ENCODE measurements at places on chromosomes 13 and 19.

GRCh38 chr19:1397838-1398237, 3.5 kb downstream of the GAMT start:
- H3K4me3 ChIP-seq, result no peak overlapping the region
- no peaks in the 10 kb centered on the region for H3K27me3 ChIP-seq
- peaks cover 3% of the 10 kb centered on the region for H3K36me3 ChIP-seq
- no peak overlapping the region for H3K27ac ChIP-seq

- no peak overlapping the region for H3K4me3 ChIP-seq
- H3K27me3 ChIP-seq, result no peaks in the 10 kb centered on the region
- H3K36me3 ChIP-seq, result peaks cover 5% of the 10 kb centered on the region
- H3K4me1 ChIP-seq, result peaks cover 4% of the 10 kb centered on the region
- DNase-seq, result no peak
These were observed 14.6 kb downstream of the GNA11 start for GRCh38 chr19:3108775-3109174.

- H3K36me3 ChIP-seq, result no peaks in the 10 kb centered on the region
- H3K4me1 ChIP-seq, result peaks cover 8% of the 10 kb centered on the region
- H3K27me3 ChIP-seq, result no peaks in the 10 kb centered on the region
- H3K4me3 ChIP-seq, result no peak overlapping the region
- DNase-seq, result no peak
These were observed 78.4 kb downstream of the IRS2 start for GRCh38 chr13:109707742-109708617.

DNA sequence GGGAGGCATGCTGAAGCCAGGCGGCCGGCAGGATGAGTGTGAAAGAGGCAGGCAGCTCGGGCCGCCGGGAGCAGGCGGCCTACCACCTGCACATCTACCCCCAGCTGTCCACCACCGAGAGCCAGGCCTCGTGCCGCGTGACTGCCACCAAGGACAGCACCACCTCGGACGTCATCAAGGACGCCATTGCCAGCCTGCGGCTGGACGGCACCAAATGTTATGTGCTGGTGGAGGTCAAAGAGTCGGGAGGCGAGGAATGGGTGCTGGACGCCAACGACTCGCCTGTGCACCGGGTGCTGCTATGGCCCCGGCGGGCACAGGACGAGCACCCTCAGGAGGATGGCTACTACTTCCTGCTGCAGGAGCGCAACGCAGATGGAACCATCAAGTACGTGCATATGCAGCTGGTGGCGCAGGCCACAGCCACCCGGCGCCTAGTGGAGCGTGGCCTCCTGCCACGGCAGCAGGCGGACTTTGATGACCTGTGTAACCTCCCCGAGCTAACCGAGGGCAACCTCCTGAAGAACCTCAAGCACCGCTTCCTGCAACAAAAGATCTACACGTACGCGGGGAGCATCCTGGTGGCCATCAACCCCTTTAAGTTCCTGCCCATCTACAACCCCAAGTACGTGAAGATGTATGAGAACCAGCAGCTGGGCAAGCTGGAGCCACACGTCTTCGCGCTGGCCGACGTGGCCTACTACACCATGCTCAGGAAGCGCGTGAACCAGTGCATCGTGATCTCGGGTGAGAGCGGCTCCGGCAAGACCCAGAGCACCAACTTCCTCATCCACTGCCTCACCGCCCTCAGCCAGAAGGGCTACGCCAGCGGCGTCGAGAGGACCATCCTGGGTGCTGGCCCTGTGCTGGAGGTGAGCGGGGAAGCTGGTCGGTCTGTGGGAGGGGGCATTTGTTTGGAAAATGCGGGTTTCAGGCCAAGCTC, 26.4 kb downstream of the MYO9B start:
- no peak overlapping the region for H3K4me3 ChIP-seq
- no peak for DNase-seq
- no peak overlapping the region for H3K27ac ChIP-seq
- peaks cover 6% of the 10 kb centered on the region for H3K4me1 ChIP-seq
- no peaks in the 10 kb centered on the region for H3K27me3 ChIP-seq

DNA sequence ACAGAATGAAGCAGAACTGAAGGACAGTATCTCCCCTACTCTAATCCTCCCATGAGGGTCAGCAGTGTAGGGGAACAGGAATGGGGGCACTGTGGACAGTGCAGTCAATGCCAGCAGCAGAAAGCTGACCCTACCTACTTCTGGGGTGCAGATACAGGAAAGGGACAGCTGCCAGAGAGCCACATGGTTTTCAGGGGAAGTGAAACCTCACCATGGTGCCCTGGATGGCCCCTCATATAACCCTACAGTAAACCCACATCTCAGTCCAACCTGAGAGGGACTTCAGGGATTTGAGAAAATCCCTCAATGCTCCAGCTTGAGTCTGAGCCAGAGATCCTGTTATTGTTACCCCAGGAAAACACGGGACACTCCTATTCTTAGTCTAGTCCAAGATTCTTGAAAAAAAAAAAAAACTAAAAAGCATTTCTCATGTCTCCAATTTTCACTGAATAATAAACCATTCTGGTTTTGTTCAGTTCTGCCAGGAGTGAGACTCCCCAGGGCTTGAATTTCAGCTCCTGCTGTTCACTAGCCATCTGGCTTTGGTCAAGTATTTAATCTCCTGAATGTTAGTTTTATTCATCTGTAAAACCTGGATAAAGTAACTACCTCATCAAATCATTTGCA, 511.6 kb upstream of the ARGLU1 start:
- H3K4me1 ChIP-seq, result peaks cover 10% of the 10 kb centered on the region
- H3K27me3 ChIP-seq, result peaks cover 6% of the 10 kb centered on the region
- no peak overlapping the region for H3K27ac ChIP-seq

GRCh38 chr13:26785838-26786630, 25.4 kb upstream of the GPR12 start:
- H3K4me3 ChIP-seq, result peak overlapping the region; percentile 6
- peaks cover 2% of the 10 kb centered on the region for H3K4me1 ChIP-seq
- H3K27me3 ChIP-seq, result peaks cover 86% of the 10 kb centered on the region
- H3K27ac ChIP-seq, result no peak overlapping the region

GRCh38 chr13:98563071-98563470, 13.8 kb downstream of the STK24 start:
- H3K27ac ChIP-seq, result peak overlapping the region; percentile 59
- peaks cover 7% of the 10 kb centered on the region for H3K36me3 ChIP-seq
- DNase-seq, result no peak
- H3K4me1 ChIP-seq, result peaks cover 53% of the 10 kb centered on the region
- H3K27me3 ChIP-seq, result no peaks in the 10 kb centered on the region
- H3K4me3 ChIP-seq, result no peak overlapping the region

DNA sequence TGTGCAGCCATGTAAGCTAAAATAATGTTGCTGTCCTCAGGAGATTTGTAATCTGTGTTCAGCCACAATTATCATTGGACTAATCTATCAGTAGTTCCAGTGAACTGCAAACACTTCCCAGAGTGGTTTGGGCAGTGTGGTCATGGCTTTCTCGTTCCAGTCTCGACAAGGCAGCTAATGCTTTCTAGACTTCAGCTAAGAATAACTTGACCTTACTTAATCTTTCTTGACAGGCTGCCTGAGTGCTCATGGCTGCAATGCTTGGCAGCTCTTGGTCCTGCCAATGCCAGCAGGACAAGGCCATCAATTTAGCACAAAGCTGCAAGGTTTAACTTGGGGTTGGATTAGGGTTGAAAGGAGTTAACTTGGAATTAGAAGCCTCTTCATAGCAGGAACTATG, 32.8 kb downstream of the ATP12A start:
- no peak overlapping the region for H3K27ac ChIP-seq
- H3K36me3 ChIP-seq, result no peaks in the 10 kb centered on the region
- H3K4me3 ChIP-seq, result no peak overlapping the region
- no peak for DNase-seq
- H3K27me3 ChIP-seq, result peaks cover 9% of the 10 kb centered on the region

GRCh38 chr19:44635581-44636438, 7.9 kb upstream of the PVR start:
- peaks cover 4% of the 10 kb centered on the region for H3K27me3 ChIP-seq
- DNase-seq, result no peak
- H3K4me1 ChIP-seq, result peaks cover 48% of the 10 kb centered on the region
- H3K27ac ChIP-seq, result no peak overlapping the region
- H3K36me3 ChIP-seq, result no peaks in the 10 kb centered on the region

GRCh38 chr19:40829205-40829604, 21.0 kb downstream of the CYP2A6 start:
- no peaks in the 10 kb centered on the region for H3K36me3 ChIP-seq
- H3K4me1 ChIP-seq, result peaks cover 12% of the 10 kb centered on the region
- H3K27ac ChIP-seq, result no peak overlapping the region
- no peaks in the 10 kb centered on the region for H3K27me3 ChIP-seq

DNA sequence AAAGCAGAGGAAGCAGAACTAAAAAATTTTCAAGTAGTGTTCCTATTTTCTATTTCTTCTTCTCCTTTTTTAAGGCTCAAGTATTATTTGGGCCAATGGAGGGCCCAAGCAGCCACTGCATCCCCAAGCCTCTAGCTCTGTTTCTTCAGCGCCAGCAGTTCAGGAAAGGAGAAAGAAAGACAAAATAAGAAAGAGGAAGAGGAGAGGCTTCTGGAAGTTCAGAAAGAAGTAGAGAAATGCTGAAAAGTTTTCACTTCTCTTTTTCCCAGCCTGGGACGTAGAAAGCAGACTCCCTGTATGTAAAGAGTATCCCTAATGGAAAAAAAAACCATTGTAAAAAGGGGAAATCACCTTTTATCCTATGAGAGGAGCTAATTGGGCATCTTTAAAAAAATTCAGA, 165.5 kb upstream of the KLF12 start:
- no peak overlapping the region for H3K4me3 ChIP-seq
- no peak overlapping the region for H3K27ac ChIP-seq
- H3K36me3 ChIP-seq, result no peaks in the 10 kb centered on the region
- H3K4me1 ChIP-seq, result peaks cover 20% of the 10 kb centered on the region
- DNase-seq, result no peak
- no peaks in the 10 kb centered on the region for H3K27me3 ChIP-seq

DNA sequence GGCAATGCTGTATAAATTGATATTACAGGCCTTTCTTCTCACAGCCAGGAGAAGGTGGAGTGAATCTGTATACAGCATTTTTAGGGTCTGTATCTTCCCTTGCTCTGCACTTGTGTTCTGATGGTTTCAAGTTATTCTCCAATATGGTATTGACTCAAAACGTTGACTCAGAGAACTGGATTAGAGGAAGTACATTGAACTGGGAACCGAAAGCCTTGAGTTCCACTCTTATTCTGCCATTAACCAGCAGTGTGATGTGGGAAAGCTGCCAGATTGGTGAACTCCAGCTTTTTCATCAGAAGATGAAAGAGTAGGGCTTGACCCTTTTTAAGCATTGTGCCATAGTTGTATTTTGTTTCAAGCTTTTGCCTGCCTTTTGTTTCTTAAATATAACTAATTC, 167.7 kb downstream of the SPRY2 start:
- no peak for DNase-seq
- H3K36me3 ChIP-seq, result no peaks in the 10 kb centered on the region
- H3K4me1 ChIP-seq, result peaks cover 2% of the 10 kb centered on the region
- no peak overlapping the region for H3K4me3 ChIP-seq
- no peak overlapping the region for H3K27ac ChIP-seq
- H3K27me3 ChIP-seq, result no peaks in the 10 kb centered on the region

- no peak overlapping the region for H3K4me3 ChIP-seq
- DNase-seq, result no peak
- H3K27me3 ChIP-seq, result no peaks in the 10 kb centered on the region
These were observed 3.9 kb downstream of the BCKDHA start for GRCh38 chr19:41401483-41401882.

GRCh38 chr19:43525836-43526771, 897 bp downstream of the ETHE1 start:
- no peak for DNase-seq
- H3K27ac ChIP-seq, result peak overlapping the region; percentile 83
- no peaks in the 10 kb centered on the region for H3K36me3 ChIP-seq
- peak overlapping the region; percentile 87 for H3K4me3 ChIP-seq
- H3K4me1 ChIP-seq, result peaks cover 28% of the 10 kb centered on the region

- DNase-seq, result no peak
- no peaks in the 10 kb centered on the region for H3K36me3 ChIP-seq
- no peak overlapping the region for H3K4me3 ChIP-seq
- H3K27me3 ChIP-seq, result no peaks in the 10 kb centered on the region
- H3K4me1 ChIP-seq, result peaks cover 61% of the 10 kb centered on the region
These were observed 482.0 kb downstream of the DIAPH3 start for GRCh38 chr13:59681636-59682311.

DNA sequence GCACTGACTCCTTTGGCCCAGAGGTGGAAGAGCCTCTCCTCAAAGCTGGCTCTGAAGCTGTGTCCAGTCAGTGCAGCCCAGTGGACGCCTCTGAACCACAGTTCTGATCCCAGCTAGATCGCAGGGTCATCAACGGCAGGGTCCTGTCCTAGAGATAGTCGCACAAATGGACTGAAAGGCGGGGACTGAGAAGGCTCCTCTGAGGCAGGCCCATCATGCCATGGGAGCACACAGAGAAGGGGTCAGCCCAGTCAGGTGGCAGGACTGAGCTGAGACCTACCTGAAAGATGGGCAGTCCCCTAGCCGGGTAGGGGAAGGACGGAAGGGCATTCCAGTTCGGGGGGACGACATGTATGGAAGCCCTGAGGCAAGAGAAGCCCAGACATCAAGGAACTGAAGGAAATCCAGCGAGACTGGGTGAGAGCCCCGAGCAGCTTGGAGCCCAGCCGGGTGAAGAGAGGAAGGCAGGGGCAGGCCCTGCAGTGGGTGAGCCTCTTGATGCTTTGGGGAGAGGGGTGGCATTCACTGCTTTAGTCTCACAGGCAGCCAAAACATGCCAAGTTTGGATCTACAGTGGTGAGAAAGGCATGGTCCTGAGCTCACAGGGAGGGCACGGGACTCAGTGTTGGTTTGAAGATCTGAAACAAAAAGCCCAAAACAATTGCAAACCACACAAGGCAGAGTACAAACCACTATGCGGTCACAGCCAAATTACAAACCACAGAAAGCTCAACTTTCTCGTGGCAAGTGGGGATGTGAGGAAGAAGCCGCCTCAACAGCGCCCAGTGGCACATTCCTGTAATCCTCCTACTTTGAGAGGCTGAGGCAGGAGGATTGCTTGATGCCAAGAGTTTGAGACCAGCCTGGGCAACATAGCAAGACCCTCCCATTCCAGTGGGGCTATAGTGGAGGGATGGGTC, 10.0 kb downstream of the CALM3 start:
- H3K36me3 ChIP-seq, result peaks cover 11% of the 10 kb centered on the region
- peak overlapping the region; percentile 24 for H3K27ac ChIP-seq
- DNase-seq, result no peak

DNA sequence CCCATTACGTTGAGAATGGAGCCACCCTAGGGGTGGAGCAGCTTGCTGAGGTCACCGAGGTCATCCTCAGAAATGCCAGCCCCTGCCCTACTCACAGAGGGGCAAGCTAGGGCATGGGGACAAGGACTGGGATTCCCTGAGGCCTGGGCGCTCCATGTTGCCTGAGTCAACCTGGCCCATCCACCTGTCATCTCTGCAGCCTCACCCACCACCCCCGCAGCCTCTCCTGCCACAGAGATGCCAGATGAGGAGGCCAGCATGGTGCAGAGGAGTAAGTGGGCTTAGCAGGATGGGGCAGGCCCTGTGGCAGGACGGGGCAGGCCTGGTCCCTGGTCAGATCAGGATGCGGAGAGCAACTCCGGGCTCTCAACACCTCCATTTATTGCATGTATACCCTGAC, 9.5 kb downstream of the NKPD1 start:
- no peak for DNase-seq
- peaks cover 38% of the 10 kb centered on the region for H3K27me3 ChIP-seq
- H3K4me3 ChIP-seq, result no peak overlapping the region
- H3K27ac ChIP-seq, result no peak overlapping the region

Data from mesothelial cell of epicardium (in vitro differentiated cells).